CD4-positive, alpha-beta T cell treated with Interleukin-1 beta for 1 hour (primary cell): ENCODE measurements at places on chromosomes 2 and 18.

GRCh38 chr2:173221132-173221695 lies 133.5 kb upstream of the CDCA7 start:
- no peak for DNase-seq

DNA sequence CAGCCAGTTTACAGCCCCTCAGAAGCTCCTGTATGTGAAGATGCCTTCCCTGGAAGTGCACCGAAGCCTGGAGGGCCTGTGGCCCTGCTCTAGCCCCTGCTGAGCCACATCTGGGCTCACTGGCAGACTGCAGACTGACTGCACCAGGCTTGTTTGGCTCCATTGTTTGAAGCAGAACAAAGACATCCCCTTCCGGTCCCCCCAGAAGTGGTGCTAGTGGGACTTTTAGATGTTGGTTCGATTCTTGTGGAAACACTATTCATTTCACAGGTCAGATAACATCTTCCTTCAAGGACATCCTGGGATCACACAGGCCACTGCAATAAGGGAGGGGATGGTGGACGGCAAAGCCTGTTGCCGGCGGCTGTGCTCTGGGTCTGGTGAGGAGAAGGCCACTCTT lies 57.8 kb upstream of the CBLN2 start:
- DNase-seq, result no peak

DNA sequence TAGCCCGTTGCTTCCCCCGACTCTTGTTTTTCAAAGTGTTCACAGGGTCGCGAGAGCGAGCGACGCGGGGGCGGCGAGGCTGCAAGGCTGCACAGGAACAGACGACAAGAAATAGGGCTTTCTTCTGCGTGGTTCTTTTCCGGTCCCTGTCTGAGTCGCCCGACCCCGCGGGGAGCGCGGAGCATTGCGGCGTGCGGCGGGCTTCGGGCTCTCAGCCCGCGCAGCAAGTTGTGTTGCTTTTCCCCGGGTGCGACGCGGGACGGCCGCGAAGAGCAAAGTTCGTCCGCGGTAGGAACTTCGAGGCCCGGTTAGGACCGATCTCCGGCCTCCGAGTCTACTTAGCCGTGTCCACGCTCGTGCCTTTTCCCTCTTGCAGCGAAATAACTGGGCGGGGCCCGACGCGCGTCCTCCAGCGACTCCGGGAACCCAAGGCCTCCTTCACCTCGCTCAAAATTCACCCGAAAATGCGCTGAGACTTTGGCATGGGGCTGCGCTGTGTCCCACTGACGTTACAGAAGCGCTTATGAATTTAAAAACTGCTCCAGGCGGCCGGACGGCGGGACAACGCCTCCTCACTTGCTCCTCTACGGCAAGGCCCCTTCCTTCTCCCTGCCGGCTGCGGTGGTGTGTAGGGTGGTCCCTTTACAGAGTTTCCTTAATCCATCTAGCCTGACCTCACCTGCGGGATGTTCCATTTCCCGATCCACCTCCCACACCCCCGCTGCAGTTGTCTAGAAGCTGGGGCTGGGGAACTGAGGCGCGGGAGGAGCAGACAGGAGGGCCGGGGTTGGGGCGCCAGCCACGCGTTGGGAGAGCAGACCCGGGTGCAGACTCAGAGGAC lies 1.5 kb upstream of the BCL2L11 start:
- peak; percentile 37 for DNase-seq

GRCh38 chr2:236601316-236602202 lies 31.9 kb downstream of the ACKR3 start:
- DNase-seq, result no peak

DNA sequence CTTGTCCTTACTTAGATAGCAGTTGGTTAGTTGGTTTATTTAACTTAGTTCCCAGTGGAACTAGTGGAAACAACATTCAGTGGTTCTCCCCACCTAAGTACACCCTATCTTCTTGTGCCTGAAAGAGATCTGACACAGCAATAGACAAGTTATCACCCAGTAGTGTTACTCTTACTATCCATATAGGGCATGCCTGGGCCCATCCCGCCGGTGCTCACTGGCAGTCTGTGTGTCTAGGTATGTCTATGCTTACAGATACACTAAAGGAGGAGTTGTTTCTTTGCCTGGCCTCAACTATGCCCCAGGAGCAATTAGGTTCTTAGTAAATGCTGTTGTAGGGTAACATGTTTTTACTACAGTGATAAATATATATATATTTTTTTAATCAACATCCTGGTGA lies 12.0 kb upstream of the NRP2 start:
- no peak for DNase-seq

GRCh38 chr2:196422361-196422760 lies 217.2 kb upstream of the CCDC150 start:
- DNase-seq, result no peak

DNA sequence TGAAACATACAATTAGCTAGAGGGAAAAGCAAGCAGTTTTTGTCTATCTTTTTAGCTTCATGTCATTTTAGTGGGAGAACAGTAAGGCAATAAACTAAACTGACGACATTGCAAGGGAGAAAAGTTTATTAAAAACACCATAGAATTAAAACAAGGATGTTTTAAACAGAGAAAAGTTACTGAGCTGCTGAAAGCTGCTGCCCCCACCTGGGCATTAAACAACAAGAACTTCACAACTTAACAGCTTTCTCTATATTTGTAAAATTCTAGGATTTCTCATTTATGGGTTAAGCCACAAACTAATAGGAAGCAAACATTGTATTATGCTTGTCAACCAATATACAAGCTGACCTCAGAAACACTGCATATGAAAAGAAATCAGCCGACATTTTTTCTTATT lies 289.2 kb downstream of the ERBB4 start:
- DNase-seq, result no peak

GRCh38 chr2:124104914-124105313 lies 79.8 kb downstream of the CNTNAP5 start:
- DNase-seq, result no peak

- DNase-seq, result peak; percentile 64
Observed at GRCh38 chr2:42722320-42723190, 41.4 kb downstream of the OXER1 start.

GRCh38 chr18:9020221-9020620 lies 82.3 kb upstream of the NDUFV2 start:
- no peak for DNase-seq

DNA sequence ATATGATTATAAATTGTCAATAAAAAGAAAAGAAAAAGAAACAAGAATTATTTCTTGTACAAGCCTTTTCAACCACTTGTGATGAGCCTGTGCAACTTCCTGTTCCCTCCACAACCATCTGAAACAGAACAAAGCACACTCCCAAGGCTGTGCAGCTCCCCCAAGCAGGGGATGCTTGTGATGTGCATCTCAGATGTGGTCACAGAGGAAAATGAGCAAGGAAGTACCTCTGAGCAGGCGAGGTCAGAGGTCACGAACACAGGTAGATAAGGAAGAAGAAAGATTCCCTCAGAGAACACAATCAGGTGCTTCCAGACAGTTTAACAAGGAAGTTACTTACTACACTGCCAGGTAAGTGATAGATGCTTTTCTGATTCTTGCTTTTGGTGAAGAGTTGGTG lies 274.8 kb upstream of the SLC39A10 start:
- peak; percentile 32 for DNase-seq

GRCh38 chr2:44168681-44169154 lies at the start of gene PPM1B:
TSS of gene PPM1B (plus strand) at chr2:44168875. CDS start at chr2:44201200, 32,325 bp downstream.
- no peak for DNase-seq

DNA sequence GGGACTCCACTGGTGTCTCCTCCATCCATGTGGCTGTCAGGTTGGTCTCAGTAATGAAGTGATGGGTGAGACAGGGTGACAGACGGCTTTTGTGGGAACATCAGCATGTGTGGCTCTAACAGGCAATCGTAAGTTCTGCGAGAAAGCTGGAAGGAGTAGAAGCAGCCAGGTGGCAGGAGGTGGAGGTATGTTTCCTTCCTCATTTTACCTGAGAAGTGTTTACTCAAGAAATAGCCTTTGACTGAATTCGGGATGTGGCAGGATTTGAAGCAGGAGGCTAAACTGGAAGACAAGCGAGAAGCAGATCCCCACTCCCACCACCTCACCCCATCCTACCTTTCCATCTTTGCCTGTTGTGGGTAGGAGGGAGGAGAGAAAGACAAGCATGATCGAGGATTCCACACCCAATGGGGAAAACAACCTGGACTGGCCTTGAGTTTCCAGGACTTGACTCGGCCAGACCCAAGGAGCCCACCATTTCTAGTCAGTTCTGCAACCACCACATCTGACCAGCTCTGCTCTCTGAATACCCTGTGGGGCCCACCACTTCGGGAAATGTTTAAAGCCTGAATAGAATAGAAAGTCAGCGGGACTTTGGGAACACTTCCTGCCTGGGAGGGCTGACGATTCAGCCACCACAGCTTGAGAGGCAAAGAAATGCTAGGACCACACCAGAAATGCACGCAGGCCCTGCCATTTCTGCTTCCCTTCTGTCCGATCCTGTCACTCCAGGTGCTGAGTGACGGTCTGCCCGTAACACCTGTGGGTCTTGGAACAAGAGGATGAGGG lies 1.2 kb downstream of the ABCG8 start:
- no peak for DNase-seq

DNA sequence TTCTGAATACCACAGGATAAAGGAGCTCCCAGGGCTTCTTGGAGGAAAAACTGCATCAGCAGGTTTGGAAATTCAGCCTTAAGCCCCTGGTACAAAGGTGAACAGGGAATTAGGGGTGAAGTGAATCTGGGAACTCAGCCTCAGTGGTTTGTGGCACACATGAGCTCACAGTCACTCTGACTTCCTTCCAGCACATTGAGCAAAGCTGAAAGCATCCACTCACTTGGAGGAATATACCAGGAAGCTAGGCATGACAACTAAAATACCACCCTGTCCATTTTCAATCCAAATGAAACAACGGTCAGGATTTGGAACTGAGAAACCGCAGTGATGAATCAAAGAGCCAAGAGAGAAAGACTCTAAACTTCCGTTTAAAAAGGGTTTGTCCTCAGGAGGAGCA lies 216.1 kb downstream of the ICOS start:
- DNase-seq, result no peak

DNA sequence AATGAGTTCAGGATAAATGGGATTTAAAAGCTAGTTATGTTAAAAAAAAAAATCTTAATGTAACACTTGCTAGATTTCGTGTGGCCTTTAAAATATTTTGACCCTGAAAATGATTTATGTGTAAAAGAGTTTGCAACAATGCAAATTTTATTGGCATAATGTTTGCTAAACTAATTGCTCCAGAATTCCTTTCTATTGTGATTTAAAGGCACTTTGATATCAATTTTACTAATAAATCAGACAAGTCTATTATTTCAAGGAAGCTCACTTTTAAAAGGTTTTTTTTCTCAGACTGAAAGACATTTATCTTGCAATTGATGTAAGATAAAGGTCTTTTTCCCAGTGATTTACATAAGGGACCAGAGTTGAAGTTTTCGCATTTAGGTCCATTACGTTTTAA lies 17.5 kb downstream of the AP1S3 start:
- no peak for DNase-seq

DNA sequence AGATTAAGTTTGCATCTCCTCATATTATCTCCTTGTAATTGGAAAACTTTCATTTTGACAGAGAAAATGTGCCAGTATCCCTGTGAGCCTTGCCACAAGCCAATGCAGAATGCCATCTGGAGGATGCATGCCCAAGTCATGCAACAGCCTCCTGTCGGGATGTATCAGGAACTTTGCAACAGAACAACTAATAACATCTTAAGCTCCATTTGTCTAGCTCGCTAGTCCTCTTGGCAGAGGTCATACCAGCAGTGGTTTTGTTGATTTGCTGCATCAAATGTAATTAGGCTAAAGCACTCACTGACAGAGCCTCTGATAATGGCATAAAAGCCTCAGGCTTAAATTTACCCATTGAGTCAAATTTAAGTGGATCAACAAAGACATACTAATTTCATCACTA lies 125.8 kb downstream of the UBE2E3 start:
- DNase-seq, result no peak

GRCh38 chr2:17101596-17101995 lies 416.6 kb downstream of the RAD51AP2 start:
- no peak for DNase-seq

GRCh38 chr2:73451263-73451972 lies 65.8 kb downstream of the ALMS1 start:
- no peak for DNase-seq

DNA sequence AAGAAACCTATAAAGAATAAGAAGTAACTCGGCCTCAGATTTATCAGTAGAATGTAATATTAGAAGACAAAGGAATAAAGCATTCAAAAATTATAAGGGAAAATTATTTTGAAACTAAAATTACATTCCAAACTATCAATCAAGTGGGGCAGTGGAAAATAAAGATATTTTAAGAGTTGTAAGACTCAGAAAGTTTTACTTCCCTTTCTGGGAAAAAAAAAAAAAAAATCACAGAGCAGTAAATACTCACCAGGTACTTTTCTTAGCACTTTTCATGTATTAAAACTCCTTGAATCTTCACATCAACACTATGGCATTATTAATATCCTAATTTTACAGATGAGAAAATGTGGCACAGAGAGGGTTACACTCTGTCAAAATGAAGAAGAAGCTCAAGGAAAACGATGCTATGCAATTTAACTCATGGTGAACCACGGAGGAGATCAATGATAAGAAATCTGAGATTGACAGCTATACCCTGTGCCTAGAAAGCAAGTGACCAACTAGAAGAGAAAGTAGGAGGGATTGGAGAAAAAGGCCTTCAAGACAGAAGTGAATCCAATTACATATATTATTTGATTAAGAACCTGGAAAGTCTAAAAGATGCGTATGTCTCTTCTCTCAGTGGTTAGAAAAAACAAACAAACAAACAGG lies 238.9 kb upstream of the ID2 start:
- DNase-seq, result no peak

DNA sequence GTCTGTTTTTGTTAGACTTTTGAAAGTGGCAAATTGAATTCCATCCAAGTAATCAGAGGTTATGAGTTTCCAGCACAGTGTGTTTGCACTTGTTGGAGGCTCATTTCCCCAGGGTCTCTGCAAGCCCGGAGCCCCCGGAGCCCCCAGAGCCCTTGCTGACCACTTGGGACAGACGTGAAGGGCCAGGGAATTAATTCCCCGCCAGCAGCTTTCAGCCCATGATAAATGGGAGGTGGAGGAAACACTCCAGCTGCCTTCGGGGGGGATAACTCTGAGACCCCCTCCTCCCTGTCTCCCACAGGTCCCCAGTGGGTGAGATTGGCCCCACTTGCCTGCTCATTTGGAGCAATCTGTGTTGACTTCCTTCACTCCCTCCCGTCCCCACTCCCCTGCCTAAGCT lies 79.2 kb downstream of the KLHL29 start:
- DNase-seq, result no peak

GRCh38 chr2:99615247-99615771 lies 125.5 kb upstream of the REV1 start:
- DNase-seq, result no peak

- DNase-seq, result no peak
Observed at GRCh38 chr2:43766006-43766405, 7.8 kb upstream of the DYNC2LI1 start.

DNA sequence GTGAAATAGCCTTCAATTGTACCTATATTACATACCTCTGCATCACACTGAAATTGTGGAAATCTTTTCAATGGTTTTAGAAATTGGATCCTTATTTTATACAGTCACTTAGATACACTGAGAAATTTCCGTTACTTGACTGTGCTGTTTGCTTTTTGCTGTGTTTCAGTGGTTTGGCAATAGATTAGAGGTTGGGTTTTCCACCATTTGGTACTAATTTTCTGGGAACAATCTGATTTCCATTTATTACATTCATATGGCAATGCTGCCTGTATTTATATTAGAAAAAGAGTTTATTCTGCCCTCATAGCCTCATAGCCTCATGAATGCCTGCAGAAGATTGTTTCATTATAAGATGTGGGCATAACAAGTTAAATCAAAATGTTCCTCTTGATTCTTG lies 285.0 kb downstream of the GULP1 start:
- no peak for DNase-seq

GRCh38 chr2:83967854-83968253 lies 491.2 kb downstream of the SUCLG1 start:
- DNase-seq, result no peak
